ENCODE measurements at places on chromosomes 5 and 9. TPM values are rescaled to one million over a fixed set of nuclear protein-coding genes. Genes with fewer than 3 reads are reported as not detected.

INSL6 gene
- not detected for total RNA-seq

NR5A1 gene
- not detected for total RNA-seq

LHX6 gene
- total RNA-seq: not detected

PCDHGB2 gene
- total RNA-seq: 1.0 TPM

UIMC1 gene
- 45.4 TPM for total RNA-seq

KCNIP1 gene
- total RNA-seq: not detected

OR13C5 gene
- total RNA-seq: not detected

CTSL gene
- 5.9 TPM for total RNA-seq

OLFM1 gene
- total RNA-seq: not detected

SEMA6A gene
- total RNA-seq: not detected

BTNL3 gene
- total RNA-seq: not detected

CDO1 gene
- 0.09 TPM for total RNA-seq

TNFAIP8 gene
- total RNA-seq: 115 TPM

SKP2 gene
- 45.5 TPM for total RNA-seq

SH3RF2 gene
- 0.45 TPM for total RNA-seq

HTR4 gene
- not detected for total RNA-seq

MATR3 gene
- total RNA-seq: 247 TPM

HRH2 gene
- total RNA-seq: 16.4 TPM

SLC36A2 gene
- not detected for total RNA-seq

AGXT2 gene
- total RNA-seq: not detected

PCDHB16 gene
- not detected for total RNA-seq

TMC1 gene
- total RNA-seq: not detected

RNF180 gene
- total RNA-seq: not detected

NME5 gene
- not detected for total RNA-seq

PLAC8L1 gene
- total RNA-seq: not detected

ADGRD2 gene
- not detected for total RNA-seq

PCDHB14 gene
- total RNA-seq: not detected

IFNA16 gene
- not detected for total RNA-seq

ITK gene
- 184 TPM for total RNA-seq

PTGS1 gene
- 0.43 TPM for total RNA-seq

C6 gene
- total RNA-seq: not detected

PLPP7 gene
- not detected for total RNA-seq

Data from T-helper 2 cell treated with Interferon-gamma antibody and Interleukin-4, amounts not matched to agents 100 ng/mL and 5 ng/mL, for 36 hours (primary cell).